ENCODE measurements at places on chromosomes 3 and 15.
A peak's percentile ranks its signal among the peaks of the same experiment; 100 is the strongest.

DNA sequence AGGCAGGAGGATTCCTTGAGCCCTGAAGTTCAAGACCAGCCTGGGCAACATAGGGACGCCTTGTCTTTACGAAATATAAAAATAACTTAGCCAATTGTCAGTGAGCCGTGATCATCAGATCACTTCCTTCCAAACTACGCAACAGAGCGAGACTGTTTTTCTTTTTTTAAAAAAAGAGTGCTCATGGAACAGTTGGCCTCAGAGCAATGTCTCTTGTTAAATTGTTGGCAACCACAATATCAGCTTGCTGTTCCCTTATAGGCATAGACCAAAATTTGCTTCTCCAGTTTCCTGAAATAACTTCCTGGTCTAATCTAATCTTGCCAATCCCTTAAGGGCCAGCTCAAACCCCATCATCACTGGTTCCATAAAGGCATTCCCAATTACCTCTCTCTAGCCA, 93.3 kb upstream of the SLC4A7 start:
- no peak for DNase-seq

- no peak for DNase-seq
Measured at GRCh38 chr15:64127521-64128270, 23.8 kb upstream of the SNX22 start.

DNA sequence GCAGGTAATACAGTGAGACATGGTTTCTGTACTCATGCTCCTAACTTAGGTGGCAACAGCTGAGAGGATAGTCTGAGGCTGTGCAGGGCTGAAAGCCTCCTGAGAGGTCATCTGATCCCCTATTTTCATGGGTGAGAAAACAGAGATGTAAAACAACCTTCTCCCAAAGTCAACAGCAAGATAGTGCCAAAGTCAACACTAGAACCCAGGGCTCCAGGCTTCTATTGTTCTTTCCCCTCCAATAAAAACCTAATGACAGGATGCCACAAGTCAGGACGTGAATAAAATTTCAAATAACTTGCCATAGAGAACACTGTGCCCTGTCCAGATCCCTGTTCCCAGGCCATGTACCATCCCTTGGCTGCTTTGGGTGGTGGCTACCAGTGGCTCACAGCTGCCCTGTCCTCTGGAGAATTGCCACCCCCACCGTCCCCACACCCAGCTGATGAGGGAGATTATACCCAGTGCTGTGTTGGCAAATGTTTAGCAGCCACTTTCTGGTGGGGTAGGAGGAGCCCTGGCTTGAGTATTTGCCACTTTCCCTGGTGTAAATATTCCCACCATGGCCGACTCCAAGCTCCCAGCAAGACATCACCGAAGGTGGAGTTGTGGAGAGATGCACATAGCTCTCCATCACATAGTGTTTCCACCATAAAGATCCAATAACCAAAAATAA, 54.8 kb downstream of the SRGAP3 start:
- no peak for DNase-seq

GRCh38 chr3:65948841-65949573, 89.7 kb downstream of the MAGI1 start:
- DNase-seq, result no peak

DNA sequence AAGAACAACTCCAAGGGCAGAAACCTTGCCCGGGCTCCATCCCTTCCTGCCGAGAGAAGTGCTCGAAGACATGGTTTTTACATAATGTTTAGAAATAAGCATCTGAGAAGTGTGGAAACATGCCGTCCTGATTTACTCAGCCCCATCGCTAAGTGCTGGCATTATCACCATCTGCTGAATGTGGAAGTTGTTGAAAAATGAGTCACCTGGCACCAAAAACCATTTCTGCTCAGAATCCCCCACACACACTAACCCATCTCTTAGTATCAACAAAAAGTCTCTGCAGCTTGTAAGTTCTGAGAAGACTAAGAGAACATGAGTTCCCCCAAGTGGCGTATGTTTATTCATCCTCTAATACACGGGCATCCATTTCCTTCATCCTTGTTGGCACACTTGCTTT, 51.0 kb upstream of the ARL8B start:
- peak; percentile 23 for DNase-seq

GRCh38 chr3:55297706-55298105, 189.4 kb downstream of the WNT5A start:
- no peak for DNase-seq

Data from spinal cord (tissue), 10 donors.